Smooth muscle cell of the brain vasculature (primary cell): ENCODE measurements at places on chromosomes 6 and 20.

GRCh38 chr6:141914646-141915045 lies 218.1 kb upstream of the GJE1 start:
- DNase-seq, result no peak

DNA sequence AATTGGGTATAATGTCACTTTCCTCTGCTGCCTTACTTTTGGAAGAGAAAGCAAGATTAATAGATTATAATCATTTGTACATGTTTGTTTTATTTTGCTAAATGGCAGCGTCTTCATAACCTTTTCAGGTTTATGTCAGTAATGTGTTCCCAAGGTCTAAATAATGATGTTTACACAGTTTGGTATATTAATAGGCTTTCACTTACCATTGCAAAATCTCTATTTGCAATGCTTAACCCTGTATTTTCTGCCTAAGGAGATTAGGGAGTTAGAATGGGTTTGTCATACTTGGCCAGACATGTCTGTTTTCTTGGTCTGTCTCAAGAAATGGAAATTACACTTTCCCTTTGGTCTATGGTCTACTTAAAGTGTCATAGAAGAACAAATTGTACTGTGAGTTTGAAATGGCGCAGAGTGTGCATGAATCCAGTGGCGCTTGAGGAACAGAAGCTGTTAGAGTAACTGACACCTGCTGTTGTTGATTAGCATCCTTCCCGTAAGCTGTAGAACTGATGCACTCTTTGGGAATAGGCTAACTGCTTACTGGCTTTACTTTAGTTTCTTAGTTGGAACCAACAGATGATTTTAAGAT lies 261.1 kb downstream of the SAMD5 start:
- DNase-seq, result no peak

- DNase-seq, result no peak
These were observed 95.1 kb upstream of the MPC1 start for GRCh38 chr6:166477647-166478365.

- DNase-seq, result no peak
These were observed 102.8 kb upstream of the TMEM181 start for GRCh38 chr6:158457131-158457530.

- DNase-seq, result no peak
These were observed 8.7 kb downstream of the CST3 start for GRCh38 chr20:23629017-23629541.

DNA sequence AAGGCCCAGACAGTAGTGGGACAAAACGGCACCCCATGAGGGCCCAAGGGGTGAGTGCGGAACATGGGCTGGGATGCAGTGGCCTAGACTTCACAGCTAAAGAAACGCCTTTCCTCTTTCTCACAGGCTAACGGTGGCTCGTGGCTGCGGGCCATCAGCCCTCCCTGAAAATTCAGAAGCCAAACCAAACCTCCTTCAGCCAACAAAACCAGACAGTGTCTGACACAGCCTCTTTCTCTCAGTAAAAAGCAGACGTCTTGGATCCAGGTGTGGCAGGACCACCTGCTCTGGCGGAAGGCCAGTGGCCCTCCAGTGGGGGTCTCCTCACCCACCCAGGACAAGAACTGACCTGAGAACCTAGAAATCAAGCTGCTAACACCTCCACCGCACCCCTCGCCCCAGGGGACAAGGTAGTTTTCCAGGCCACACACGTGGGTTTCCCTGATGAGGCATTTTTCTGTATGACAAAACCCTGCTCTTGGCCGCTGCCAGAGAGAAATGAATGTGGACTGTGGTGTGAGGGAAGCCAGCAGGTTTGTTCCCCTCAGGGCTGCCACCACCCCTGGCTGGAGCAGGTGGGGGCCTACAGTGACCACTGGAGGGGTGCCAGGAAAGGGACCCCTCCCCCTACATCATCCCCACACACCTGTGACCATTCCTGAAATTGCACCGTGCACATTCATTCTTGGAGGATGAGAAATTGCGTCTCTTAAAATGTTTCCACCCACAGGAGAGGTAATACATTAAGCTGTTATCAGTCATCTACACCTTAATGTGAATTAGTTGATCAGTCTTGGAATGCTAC lies 76.8 kb upstream of the PIM1 start:
- DNase-seq, result no peak

- peak; percentile 46 for DNase-seq
These were observed 48.9 kb upstream of the OGFRL1 start for GRCh38 chr6:71239694-71240093.

GRCh38 chr20:32455901-32456701 lies 98.0 kb downstream of the ASXL1 start:
- no peak for DNase-seq

GRCh38 chr6:68572525-68572924 lies 62.6 kb upstream of the ADGRB3 start:
- DNase-seq, result no peak

- DNase-seq, result no peak
These were observed 21.1 kb downstream of the STX11 start for GRCh38 chr6:144171406-144171805.

DNA sequence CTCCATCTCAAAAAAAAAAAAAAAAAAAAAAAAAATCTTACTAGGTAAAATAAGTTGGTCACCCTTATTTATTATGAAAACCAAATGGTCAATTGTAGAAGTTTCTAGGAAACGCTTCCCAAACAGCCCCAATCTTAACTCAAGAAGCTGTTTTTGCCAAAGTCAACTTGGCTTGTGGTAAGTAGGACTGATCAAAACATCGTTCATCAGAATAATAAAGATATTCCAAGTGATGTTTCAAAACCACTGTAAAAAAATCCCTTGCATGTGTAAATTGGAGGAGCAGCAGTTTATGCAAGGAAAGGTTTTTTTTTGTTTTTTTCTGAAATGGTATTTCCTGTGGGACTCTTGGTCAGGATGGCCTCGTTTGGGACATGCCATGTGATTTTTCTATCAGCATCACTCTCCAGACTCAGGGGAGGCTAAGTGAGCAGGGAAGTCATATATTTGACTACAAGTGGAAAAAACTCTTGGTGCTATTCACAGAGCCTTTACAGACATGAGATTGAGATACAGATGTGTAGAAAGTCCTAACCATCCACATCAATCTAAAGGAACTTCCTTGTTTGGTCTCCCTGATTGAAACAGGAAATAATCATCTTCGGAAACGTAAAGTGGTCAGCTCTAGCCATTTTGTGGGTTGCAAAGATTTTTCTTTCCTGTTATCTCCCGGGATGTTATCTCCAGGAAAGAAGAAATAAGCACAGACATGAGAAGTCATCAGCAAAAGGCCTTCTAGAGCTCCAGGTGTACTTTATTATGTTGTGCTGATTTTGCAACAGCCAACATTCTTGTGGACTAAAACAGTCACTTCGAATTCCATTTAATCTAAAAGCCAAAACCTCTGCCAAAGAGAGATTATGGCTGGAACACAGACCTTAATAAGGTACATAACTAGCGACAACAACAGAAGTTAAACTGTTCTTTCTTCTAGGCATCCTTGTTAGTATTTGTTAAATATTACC lies 177.8 kb downstream of the EDN1 start:
- DNase-seq, result no peak

GRCh38 chr6:165849534-165850430 lies 186.7 kb upstream of the PDE10A start:
- DNase-seq, result no peak

GRCh38 chr6:36815962-36816735 lies 23.1 kb downstream of the CPNE5 start:
- DNase-seq, result no peak

- DNase-seq, result no peak
These were observed 5.5 kb upstream of the TMEM170B start for GRCh38 chr6:11532097-11532496.

DNA sequence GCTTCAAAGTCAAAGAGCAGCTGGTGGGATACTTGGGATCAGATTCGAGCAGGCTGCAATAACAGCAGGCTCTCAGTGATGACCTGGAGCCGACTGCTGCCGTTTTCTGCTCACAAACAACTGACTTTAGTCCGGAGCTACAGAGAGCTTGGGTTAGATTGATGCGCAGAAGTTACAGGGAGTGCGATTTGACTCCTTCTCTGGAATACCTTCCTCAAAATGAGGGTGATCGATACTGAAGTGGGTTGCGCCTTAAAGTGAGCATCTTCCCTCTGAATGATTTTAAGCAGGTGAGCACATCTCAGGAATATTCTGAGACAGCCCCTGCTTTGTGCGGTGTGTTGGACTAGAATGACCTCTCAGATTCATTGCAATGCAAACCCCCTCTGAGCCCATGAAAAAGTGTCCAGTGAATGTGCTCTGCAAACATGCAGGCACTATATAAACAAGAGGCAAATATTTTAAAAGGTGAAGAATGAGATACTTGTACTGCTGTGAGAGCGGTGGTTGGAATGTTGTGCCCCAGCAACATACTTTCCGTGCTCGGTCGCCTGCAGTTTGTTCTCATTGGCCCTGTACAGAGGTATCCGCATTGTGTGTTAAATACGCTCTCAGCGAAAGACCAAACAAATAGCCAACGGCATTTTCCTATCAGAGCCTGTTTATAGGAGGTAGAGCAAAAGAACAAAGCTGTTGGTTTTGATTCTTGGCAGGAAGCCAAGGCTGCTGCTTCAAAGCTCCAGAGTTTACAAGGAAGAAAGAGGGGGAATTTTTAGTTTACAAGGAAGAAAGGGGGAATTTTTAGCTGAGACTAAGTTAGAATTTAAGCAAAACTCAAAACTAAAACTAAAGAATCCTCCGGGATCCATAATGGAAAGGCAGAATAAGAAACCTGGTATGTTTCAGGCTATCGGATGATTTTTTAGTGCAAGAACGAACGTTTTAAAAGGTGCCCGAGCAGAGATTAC lies 67.7 kb downstream of the PHACTR2 start:
- DNase-seq, result peak; percentile 57

DNA sequence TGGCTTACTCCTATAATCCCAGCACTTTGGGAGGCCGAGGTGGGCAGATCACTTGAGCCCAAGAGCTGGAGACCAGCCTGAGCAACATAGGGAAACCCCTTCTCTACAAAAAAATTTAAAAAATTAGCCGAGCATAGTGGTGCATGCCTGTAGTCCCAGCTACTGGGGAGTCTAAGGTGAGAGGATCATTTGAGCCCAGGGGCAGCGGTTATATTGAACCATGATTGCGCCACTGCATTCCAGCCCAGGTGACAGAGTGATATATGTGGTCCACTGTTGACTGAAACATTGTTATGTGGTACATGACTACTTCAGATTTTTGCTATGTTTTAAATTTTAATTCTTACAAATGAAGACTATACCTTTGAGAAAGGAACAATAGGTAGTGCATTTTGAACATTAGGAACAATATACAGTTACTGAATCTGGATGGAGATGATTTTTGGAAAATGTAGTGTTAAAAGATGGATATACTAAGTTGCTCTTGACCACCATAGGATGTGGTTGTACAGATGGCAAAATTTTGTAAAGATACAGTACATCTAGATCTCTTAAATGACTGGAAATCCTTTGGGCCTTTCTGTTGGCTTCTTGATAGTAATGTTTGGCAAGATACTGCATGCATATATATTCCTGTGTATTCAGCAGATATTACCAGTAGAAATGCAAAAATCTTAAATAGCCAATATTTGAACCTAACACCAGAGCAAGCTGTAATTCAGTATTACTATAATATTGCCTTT lies 35.9 kb downstream of the MAPK14 start:
- DNase-seq, result no peak

- DNase-seq, result no peak
These were observed 95.8 kb downstream of the SLX4IP start for GRCh38 chr20:10530883-10531282.

- no peak for DNase-seq
These were observed 95.8 kb downstream of the TMEM242 start for GRCh38 chr6:157227202-157228166.

- DNase-seq, result no peak
These were observed 60.8 kb downstream of the FAM83B start for GRCh38 chr6:54907355-54907754.

DNA sequence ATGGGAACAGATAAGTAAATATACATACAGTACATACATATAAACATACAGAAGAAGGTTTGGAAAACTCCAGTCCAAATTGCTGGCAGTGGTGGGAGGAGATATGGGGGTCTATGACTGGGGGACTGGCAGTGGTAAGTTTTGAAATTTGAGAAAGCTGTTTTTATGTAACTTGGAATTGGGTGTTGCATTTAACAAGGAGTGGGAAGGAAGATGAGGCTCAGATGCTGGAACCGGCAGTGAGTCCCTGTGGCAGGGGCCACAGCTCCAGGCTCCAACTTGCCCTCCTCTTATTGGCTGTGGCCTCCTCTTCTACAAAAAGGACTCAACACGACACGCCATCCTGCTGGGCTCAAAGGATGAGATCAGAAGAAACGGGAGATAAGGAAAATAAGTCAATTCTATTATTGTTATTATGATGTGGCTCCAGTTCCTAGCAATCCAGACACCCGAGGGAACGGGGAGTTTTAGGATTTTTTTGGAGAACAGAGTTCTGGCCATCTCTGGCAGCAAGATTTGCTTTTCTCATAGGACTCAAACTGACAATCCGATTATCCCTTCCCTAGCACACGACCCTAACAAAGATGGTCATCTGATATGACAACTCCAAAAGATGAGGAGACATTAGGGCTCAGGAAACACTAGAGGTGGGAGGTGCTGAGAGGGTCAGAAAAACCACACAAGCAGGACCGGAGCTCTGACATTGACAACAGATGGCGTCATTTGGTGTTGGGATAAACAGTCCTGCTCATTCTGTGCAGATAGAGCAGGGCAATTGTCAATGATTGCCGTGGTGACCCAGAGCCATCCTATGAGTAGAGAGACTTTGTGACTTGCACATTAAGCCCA lies 6.0 kb upstream of the TGM2 start:
- DNase-seq, result no peak

DNA sequence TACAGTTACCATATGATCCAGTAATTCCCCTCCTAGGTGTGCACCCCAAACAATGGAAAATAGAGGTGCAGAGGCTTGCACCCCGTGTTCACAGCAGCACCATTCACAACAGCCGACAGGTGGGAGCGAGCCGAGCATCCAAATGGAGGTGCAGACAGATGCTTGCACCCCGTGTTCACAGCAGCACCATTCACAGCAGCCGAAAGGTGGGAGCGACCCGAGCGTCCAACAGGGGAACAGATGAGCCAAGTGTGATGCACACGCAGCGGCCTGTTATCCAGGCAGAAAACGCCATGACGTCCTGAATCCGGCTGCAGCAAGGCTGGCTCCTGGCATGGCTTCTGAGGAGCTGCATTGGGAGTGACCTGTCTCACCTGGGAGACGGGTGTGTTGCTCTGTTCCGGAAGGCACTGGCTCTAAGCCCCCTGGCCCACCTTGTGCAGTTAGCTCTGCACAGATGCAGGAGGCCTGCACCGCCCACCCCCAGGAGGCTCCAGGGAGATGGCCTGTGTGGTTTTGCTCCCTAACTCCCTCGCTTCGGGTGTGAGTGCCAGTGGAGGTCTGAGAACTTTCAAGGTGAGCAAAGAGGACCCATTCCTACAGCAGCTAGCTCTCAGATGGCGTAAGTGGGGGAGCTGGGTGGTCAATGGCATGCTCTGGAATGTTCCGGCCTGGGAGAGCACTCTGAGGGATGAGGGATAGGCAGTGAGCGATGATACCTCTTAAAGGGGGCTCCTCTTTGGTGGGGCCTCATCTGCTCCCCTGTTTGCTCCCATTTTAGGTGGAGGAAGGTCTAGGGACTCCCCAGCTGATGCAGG lies 47.8 kb upstream of the FRMD1 start:
- no peak for DNase-seq
